ENCODE measurements at places on chromosomes 1 and 21.

DNA sequence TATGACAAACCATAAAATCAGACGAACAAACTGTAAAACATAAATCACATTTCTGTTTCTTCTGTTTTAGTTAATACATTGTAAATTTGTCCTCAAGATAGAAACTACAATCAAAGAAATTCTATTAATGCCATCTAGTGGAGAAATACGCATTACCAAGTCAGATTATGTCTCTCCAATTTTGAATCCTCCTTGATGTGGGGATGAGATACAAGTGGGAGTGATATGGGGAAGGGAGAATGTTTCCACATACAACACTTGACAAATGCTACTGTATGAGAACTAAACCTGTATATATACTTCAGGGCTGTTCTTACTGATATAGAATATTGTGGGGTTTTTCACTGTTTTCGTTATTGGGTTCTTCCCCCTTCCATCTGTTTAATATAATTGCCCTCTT lies 2.6 kb downstream of the HFM1 start:
- no peak for DNase-seq

GRCh38 chr1:32014948-32015273 lies 1.2 kb downstream of the KHDRBS1 start:
- no peak for DNase-seq

DNA sequence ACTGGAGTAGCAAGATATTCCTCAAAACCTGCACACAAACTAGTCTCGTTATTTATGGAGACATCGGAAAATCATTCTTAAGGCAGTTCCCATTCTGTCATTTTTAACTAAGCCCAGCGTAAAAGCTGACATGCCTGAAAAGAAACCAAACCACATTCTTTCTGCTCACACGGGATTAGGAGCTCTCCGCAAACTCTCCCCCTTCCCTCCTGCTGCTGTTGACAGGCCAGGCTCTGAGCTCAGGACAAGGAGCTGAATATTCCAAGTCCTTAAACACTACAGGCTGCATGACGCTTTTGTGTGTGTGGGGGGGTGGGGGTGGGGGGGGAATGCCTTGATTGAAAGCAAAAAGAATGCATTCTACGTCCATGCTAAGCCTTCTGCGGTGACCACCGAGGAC lies 5.2 kb downstream of the OLIG1 start:
- DNase-seq = no peak

DNA sequence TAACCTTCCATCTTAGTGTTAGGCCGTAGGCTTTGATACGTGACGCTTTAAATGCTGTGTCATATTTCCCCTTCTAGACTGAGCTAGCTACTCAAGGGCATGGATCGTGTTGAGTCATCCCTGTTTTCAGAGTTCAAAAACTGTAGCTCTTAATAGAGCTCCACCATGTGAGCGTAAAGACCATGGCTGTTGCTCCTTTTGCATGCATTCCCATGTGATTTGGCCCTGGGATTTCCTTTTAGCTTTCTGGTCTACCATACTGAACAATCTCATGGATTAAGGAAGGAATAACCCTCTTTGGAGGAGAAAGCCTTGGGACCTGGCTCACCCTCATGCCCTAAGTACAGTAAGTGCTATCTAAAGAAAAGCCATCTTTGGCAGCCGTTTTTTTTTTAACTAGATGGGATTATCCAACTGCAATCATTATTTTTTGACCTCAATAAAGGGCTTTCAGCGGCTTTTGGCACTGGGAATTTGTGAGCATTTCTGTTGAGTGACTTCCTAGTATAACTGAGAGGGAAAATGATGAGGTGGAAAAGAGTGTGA lies 76.6 kb downstream of the PLPP3 start:
- DNase-seq = no peak

DNA sequence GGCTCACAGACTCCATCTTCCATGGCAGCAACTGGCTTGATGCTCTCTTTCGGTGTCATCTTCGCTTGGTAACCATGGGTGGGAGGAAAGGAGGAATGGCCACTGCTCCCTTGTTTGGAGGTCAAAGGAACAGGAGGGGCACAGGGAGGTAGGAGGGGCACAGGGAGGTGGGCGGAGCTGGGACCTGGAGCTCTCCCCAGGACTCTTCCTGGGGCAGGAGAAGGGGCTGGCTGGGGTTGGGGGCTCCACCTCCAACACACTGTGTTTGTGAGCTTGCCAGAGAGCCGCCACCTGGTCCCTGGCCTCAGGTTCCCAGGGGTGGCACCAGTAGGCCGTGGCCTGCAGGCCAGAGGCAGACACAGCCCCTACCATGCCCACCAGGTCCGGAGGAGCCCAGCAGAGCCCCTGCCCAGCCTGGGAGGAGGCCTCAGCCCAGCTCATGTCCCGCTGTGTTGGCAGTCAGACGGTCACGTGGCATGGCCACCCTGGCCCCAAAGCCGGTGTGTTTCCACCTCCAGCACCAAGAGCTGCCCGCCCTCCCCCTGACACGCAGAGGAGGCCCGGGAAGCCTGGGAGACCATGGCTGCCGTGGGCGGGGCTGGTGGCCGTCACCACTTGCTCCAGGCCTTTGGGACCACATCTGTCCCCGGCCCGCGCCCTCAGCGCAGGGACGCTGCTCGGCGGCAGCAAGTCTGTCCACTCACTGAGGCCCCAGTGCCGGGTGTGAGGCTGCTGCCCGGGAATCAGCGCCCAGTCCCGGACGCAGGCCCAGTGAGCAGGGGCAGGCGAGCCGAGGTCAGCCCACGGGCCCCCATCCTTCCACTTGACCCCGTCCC lies 73.9 kb downstream of the MORN1 start:
- no peak for DNase-seq

DNA sequence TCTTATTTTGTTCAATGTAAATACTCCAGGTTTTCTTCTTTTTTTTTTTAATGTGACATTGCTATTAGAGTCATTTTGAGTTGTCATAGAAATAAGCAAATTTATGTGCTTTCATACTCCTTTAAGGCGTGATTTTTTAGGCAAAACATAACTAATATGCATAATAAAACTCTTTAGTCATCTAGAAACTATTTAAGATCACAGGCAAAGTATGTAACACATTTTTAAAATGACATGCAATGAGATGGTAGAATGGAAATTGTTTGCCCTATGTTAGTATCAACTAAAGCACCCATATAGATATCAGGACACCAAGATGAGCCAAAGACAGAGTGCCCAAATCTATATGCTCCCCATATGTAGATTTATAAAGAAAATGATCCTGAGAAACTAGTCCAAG lies 41.5 kb upstream of the SGIP1 start:
- no peak for DNase-seq

DNA sequence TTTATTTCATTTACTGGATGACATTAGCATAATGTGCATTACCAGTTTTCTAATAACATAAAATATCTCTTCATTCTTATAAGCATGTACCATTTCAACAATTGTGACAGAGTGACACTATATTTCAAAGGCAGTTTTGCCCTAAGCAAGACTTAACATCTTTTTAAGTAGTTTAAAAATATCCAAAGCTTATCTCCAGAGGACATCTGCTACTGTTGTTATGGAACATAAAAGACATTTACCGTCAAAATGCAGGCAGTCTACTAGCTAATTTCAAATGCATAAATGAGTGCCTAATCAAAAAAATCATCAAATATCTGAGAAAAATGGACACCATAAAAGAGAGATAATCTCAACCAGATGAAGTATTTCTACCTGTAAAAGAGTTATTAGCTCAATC lies 782.4 kb upstream of the BRINP3 start:
- no peak for DNase-seq

DNA sequence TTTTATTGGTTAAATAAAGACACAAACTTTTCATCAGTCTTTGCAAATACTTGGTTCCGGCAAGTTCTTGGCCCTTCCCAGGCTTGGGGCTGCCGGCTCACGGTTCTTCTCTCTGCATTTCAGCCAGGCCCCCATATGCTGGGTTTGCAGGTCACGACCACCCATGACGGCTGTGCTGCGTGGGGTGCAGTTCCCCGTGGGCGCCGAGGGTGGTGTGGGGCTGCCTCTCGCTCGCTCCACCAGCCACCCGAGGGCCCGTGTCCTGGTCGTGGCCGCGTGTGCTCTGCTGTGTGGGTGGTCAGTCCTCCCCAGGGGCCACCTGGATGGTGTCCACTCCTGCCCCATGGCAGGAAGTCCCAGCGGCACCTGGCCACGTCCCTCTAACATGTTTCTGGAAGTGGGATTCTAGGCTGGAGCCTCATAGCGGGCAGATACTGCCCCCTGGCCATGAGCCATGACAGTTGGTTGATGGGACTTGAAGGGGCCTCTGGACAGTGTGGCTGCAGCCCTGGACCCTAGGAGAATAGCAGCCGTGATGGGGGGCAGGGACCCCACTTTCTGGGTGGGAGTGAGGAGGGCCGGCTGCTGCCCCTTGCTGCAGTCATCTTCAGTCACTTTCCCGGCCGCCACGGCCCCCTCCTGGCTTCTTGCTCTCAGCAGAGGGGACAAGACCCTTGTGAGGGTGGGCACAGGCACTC lies 46.3 kb downstream of the SKI start:
- no peak for DNase-seq

DNA sequence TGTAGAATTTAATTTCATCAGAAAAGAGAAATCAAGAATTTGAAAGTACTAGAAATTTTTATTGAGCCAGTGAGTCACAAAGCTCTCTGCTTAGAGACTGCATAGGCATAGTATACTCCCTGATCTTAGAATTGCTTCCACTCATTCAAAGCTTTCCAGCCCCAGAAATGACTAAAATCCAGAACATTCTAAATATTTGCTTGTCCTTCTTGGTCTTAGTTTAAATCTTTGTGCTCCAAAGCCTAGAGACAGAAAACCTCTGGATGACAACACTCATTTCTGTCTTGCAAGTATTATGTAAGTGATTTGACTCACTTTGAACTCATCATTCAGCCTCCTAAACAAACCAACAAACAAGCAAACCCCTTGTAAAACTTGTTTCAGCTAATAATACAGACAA lies 74.2 kb downstream of the PTPRC start:
- no peak for DNase-seq

- no peak for DNase-seq
Observed at GRCh38 chr1:62269439-62269838, 49.8 kb downstream of the KANK4 start.

GRCh38 chr1:207649865-207650580 lies 5.1 kb downstream of the CR1L start:
- DNase-seq = no peak

- no peak for DNase-seq
Observed at GRCh38 chr21:26881504-26882228, 36.5 kb upstream of the ADAMTS1 start.

- DNase-seq = no peak
Observed at GRCh38 chr1:154306151-154306550, 14.7 kb upstream of the AQP10 start.

GRCh38 chr21:45455674-45456583 lies 51.0 kb downstream of the COL18A1 start:
- no peak for DNase-seq

DNA sequence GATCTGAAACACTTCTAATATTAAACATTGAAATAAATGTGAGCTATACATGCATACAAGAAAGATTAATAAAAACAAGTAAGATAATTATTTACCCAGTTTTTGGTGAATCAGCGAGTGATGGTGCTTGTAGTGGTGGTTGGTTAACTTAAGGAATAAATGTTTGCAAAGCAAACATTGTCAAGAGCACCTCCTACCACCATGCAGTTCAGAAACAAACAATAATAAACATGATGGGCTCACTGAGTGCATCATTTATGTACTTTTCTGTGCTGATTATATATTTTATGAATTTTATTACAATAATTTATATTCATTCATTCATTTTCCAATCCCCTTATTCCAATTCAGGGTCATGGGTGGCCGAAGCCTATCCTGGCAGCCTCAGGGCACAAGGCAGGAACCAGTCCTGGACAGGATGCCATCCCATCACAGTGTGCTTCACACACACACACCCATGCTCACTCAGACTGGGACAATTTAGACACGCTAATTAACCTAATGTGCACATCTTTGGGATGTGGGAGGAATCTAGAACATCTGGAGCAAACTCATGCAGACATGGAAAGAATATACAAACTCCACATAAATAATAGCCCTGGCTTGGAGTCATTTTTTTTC lies 57.8 kb downstream of the ZMYM4 start:
- no peak for DNase-seq

DNA sequence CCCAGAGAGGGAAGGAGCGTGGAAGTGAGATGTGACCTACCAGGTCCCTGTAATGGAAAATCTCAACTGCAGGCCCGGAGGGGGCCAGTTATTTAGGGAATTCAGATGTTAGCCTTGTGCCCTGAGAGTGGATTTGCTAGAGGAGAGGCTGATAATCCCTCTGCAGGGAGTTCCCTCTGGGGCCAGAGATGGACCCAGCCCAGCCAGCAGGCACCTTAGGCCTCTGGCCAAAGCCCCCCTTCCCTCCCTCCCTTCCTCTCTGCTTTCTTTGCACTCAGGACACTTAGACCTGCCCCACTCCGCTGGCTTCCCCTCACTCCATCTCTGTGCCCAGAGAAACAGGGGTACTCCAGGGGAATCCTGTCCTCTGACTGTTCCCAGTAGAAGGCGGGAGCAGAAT lies 1.5 kb upstream of the ATP1A2 start:
- no peak for DNase-seq

- DNase-seq = no peak
Observed at GRCh38 chr1:147619741-147620140, 50.6 kb downstream of the ACP6 start.

DNA sequence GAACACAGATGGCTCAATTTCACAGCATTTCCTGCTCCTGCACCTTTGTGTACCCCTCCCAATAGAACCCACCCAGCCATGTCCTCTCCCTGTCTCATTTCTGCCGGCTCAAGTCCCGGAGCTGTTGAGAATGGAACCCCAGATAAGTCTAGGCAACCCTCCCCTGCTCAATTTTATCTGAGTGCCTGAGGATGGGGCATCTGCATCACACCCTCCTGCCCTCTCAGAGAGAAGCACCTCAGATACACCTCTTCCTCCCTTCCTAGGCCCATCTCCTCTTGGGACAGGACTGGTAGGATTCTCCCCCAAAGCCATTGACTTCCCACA lies 1.1 kb downstream of the KIF21B start:
- DNase-seq = no peak

- no peak for DNase-seq
Observed at GRCh38 chr1:55958498-55958897, 620.9 kb downstream of the PLPP3 start.

Measured in NCI-H1417 treated with DMSO at 0.1 percent for 48 hours (cell line).